ENCODE measurements at places on chromosomes 6 and 20. TPM values are rescaled to one million over a fixed set of nuclear protein-coding genes. Genes with fewer than 3 reads are reported as not detected.

- no peaks in the 10 kb centered on the region for H3K36me3 ChIP-seq
- H3K27me3 ChIP-seq, result no peaks in the 10 kb centered on the region
- no peaks in the 10 kb centered on the region for H3K4me1 ChIP-seq
- no peak for DNase-seq
- no peak overlapping the region for H3K27ac ChIP-seq
These were observed 19.0 kb upstream of the NCOA3 start for GRCh38 chr20:47482705-47483104.

Gene OOEP
- not detected for total RNA-seq

Gene RNF182
- not detected for total RNA-seq

DNA sequence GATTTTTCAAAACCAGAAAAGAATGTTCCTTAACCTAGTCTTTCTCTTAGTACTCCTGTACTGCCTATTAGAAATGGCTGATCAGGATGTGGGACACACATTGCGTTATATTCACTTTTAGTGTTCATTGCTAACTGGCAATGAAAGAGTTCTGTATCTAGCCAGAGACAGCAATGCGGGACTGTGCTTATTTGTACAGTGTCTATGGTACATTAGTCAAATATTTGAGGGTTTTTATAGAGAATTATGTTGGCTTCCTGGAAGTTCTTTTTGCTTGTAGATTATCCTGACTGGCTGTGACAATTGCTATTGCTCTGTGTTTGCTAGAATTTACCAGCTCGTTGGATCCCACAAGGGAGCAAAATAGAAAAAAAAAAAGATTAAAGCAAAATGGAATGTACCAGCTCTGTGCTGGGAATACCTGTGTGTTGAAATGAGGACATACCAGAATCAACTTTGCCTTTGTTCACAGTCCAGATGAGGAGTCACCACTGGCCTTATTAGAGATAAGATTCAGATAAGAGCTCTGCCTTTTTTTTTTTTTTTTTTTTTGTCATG lies 22.4 kb upstream of the IFNGR1 start:
- DNase-seq, result no peak
- H3K27ac ChIP-seq, result peak overlapping the region; percentile 42
- H3K4me1 ChIP-seq, result peaks cover 23% of the 10 kb centered on the region
- H3K4me3 ChIP-seq, result no peak overlapping the region
- H3K27me3 ChIP-seq, result no peaks in the 10 kb centered on the region

- no peak overlapping the region for H3K4me3 ChIP-seq
- no peaks in the 10 kb centered on the region for H3K36me3 ChIP-seq
- peaks cover 13% of the 10 kb centered on the region for H3K4me1 ChIP-seq
- H3K27ac ChIP-seq, result no peak overlapping the region
- no peaks in the 10 kb centered on the region for H3K27me3 ChIP-seq
These were observed 71.5 kb downstream of the NDUFAF5 start for GRCh38 chr20:13856354-13856753.

GRCh38 chr6:95487817-95488216 lies 89.5 kb upstream of the MANEA start:
- DNase-seq, result no peak
- H3K4me1 ChIP-seq, result no peaks in the 10 kb centered on the region
- H3K4me3 ChIP-seq, result no peak overlapping the region
- no peak overlapping the region for H3K27ac ChIP-seq
- H3K27me3 ChIP-seq, result no peaks in the 10 kb centered on the region

DNA sequence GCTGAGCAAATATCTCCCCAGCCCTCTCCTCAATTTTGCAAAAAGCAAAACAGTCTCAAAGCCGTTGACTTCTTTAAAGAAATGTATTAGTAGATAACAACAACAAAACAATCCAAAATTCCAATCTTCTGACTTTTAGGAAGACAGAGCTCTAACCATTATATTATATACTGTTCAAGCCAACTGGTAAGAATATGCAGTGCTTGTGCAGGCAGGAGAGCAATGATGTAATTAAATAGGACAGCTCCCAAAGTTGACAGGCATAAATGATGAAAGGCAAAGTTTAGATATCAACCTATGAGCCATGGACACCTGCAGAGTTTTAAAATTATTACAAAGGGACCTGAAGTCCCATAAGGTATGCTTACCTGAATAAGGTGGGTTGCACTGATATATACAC lies 16.6 kb upstream of the CEP85L start:
- no peaks in the 10 kb centered on the region for H3K27me3 ChIP-seq
- DNase-seq, result no peak
- H3K27ac ChIP-seq, result no peak overlapping the region

Gene FAM184A
- total RNA-seq, result 0.54 TPM

Gene SLC39A7
- total RNA-seq, result 71.3 TPM

GRCh38 chr6:2191390-2191740 lies 54.0 kb downstream of the GMDS start:
- H3K27me3 ChIP-seq, result no peaks in the 10 kb centered on the region
- H3K27ac ChIP-seq, result no peak overlapping the region

DNA sequence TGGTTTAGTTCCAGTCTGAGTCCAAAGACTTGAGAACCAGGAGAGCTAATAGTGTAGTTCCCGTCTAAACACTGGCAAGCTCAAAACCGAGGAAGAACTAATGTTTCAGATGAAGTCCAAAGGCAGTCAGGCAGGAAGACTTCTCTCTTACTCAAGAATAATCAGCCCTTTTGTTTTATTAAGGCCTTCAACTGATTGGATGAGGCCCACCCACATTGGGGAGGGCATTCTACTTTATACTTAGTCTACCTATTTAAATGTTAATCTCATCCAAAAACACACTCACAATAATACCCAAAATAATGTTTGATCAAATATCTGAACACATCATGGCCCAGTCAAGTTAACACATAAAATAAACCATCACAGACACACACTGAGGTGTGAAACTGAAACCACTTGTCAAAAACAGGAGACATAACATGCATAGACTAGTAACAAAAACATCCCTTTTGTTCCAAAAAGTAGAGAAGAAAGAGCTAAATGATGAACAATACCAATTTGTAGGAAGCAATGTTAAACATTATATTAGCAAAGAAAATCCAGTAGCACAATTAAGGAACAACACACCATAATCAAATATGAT lies 50.2 kb upstream of the SENP6 start:
- no peaks in the 10 kb centered on the region for H3K4me1 ChIP-seq
- DNase-seq, result no peak
- no peaks in the 10 kb centered on the region for H3K36me3 ChIP-seq
- no peaks in the 10 kb centered on the region for H3K27me3 ChIP-seq
- H3K4me3 ChIP-seq, result no peak overlapping the region

DNA sequence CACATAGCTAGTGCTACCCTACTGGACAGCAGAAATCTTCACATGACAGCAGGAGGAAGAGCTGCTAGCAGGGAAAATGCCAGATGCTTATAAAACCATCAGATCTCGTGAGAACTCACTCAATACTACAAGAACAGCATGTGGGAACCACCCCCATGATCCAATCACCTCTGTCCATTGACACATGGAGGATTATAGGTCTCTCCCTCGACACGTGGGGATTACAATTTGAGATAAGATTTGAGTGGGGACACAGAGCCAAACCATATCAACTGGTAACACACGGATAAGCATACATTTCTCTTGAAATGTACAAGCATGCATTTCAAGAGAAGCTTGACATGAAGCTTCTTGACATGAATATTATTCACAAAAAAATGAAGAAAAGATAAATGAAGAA lies 64.1 kb downstream of the MMS22L start:
- H3K4me1 ChIP-seq, result no peaks in the 10 kb centered on the region
- no peak overlapping the region for H3K4me3 ChIP-seq
- DNase-seq, result no peak
